NCI-H226 (cell line): ENCODE measurements at places on chromosomes 2 and 18.

- DNase-seq: no peak
Observed at GRCh38 chr2:173354073-173354581, 545 bp upstream of the CDCA7 start.

- DNase-seq: no peak
Observed at GRCh38 chr2:200199005-200199404, 107.5 kb upstream of the SPATS2L start.

- no peak for DNase-seq
Observed at GRCh38 chr2:66069937-66070720, 364.8 kb upstream of the MEIS1 start.

DNA sequence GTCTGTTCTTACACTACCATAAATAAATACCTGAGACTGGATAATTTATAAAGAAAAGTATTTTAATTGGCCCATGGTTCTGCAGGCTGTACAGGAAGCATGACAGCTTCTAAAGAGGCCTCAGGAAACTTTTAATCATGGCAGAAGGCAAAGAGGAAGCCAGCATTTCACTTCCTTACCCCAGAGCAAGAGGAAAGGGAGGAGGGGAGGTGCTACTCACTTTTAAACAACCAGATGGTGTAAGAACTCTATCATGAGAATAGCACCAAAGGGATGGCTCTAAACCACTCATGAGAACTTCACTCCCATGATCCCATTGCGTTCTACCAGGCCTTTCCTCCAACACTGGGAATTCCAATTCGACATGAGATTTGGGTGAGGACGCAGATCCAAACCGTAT is 344.4 kb upstream of the SLC39A10 start:
- DNase-seq: no peak

DNA sequence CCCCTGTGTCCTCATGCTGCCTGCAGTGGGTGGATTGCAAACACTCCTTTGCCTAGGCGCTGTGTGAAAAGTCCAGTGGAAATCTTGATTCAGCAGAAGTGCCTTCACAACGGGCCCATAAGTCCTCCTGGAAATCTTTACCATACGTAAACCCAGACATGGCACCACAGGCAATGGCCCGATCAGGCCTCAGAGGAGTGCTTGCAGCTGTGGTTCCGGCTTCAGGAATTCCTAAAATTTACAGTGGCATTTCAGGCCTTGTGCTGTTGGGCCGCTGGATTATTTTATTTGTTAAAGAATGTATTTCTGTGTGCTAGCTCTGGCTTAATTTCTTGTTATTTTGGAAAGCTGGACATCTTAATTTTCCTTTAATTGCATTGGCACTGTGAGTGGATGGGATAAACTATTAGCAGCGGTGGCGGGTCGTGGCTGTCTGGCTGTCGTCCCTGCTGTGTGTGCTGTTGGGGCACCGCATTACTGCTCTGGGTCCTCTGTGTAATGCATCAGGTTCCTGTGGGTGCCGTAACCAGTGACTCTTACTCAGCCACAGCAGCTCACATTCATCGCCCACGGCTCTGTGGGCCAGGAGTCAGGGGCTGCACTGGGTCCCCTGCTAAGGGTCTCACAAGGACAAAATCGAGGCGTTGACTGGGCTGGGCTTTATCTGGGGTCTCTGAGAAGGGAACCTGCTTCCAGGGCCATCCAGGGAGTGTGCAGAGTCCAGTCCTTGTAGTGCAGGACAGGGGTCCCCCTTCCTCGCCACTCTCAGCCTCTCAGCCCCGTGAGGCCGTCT is 73.1 kb downstream of the RTP5 start:
- DNase-seq: no peak

- DNase-seq: no peak
Observed at GRCh38 chr2:240524963-240525718, 32.6 kb downstream of the ANKMY1 start.

- DNase-seq: no peak
Observed at GRCh38 chr2:233223059-233223894, 28.2 kb upstream of the ATG16L1 start.

GRCh38 chr2:49259926-49260325 is 105.6 kb upstream of the FSHR start:
- no peak for DNase-seq

- DNase-seq: peak; percentile 88
Observed at GRCh38 chr2:223041527-223042109, 10.4 kb upstream of the KCNE4 start.

DNA sequence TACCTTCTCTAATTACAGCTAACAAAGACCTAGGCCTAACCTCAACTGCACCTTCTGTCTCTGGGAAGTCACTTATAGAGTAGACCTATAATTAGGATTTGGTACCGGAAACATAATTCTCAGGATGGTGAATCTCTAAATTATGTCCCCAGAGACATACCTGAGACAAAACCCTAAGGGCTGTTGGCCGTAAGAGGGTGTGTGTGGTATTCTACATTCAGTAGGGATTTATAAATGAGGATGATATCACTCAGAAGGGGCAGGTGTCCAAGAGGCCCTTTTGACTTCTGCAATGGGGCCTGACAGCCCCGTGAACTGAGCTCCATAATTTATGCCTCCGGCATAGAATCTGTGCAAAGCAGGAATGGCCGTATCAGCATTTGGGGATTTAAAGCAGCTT is 13.5 kb upstream of the DARS1 start:
- DNase-seq: no peak

DNA sequence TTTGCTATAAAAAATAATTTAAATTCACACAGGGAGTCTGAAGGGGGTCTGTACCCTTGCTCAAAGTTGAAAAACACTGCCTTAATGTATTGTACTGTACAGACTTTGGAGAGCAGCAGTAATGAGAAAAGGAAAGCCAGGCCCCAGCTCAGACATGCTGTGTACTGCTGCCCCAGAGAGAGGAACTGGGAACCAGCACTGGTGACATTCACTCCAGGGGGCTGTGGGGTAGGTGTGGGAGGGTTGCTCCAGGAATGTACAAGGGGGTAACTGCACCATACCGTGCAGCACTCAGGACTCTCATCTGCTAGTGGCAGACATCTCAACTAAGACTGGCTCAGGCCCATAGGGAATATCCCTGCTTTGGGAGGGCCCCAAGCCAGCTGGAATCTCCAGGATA is 146.0 kb upstream of the RMP24 start:
- no peak for DNase-seq

DNA sequence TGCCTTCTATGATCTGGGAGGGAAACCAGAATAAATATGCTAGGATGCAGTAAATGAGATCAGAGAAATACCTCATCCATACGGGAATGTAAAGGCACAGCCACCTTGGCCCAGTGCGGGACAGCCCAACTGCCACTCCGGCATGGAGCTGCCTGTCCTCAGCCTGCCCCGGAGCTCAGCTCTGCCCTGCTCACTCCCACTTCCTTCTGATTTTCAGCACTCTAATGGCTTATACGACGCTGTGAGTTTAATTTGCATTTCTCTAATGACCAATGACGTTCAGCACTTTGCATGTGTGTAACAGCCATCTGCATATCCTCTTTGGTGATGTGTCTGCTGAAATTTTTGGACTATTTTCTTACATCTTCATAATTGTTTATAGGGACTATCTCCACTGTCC is 172.5 kb upstream of the RAB6C start:
- DNase-seq: no peak

DNA sequence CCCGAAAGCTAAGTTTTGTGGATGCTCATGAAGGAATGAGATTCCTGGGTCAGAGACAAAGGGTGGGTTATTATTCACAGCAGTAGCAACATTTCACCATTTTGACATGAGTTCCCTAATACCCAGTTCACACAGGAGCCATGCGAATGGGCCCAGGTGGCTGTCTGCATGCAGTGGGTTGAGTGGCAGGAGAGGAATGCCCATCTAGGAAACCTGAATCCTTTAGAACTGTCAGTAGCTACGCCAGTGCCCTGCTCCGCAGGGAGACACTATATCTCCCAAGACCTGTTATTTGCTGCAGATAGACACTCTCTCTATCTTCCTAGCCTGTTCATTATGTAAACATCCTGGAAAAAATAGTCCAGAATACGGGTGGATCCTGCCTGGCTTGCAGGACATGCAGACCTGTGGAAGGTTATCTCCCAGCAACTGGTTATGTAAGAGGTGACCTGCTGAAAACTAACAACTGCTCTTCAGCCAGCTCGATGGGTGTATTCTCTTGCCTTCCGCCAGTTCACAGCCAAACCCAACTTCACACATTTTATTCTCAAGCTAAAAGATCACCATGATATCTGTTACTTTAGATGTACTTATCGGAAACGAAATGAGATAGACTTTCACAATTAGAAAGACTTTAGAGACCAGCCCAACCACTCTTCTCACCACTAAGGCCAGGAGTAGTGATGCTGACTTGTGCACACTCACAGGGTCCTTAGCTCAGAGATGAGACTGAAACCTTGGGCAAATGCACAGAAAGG is 59.1 kb downstream of the MBP start:
- DNase-seq: no peak

DNA sequence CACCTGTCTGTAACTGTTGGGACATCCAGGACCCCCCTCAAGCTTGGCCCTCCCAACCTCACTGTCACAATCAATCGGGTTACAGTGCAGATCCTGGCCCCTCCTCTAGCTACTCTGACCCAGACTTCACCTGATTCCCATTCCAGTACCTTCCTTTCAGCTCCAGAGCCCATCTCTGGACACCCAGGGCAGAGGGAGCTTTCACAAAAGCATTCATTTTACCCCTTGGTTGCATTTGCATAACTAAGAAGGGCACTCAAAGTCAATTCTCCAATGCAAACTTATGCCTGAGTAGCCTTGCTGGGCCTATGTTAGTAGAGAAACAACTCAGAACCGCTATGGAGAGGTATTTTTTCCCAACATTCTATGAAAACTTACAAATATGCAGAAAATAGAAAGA is 7.4 kb downstream of the ZAP70 start:
- DNase-seq: no peak
